ENCODE measurements at places on chromosomes 6 and 20. TPM values are rescaled to one million over a fixed set of nuclear protein-coding genes. Genes with fewer than 3 reads are reported as not detected.

GRCh38 chr6:152973916-152974315 lies 8.9 kb downstream of the FBXO5 start:
- DNase-seq = no peak

GRCh38 chr6:147837540-147837939 lies 329.1 kb downstream of the SAMD5 start:
- no peak for DNase-seq

The DEFB124 gene
- total RNA-seq = not detected

- no peak for DNase-seq
Measured at GRCh38 chr20:49868538-49868937, 46.8 kb downstream of the SPATA2 start.

The PRDM13 gene
- total RNA-seq = not detected

DNA sequence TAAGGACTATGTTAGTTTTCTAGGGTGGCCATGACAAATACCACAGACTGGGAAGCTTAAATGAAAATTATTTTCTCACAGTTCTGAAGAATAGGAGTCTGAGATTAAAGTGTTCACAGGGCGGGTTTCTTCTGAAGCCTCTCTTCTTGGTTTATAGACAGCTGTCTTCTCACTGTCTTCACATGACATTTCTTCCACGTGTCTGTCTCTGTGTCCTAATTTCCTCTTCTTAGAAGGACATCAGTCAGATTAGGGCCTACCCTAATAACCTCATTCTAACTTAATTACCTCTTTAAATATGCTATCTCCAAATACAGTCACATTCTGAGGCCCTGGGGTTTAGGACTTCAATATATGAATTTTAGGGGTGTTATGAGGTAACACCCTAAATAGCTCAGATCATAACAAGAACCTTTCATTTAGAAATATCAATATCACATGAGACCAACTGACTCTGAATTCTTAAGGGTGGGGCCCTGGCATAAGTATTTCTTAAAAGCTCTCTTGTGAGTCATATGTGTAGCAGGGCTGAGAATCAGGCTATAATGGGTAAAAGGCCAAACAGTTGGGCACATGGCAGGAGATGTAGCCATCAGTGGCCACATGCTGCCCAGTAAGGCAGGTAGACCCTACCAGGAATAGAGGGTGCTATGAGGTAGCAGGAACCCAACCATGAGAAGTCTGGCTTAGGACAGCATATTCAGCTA lies 62.0 kb upstream of the TENT5A start:
- DNase-seq = no peak

- DNase-seq = no peak
Measured at GRCh38 chr6:112086744-112087135, 542 bp downstream of the TUBE1 start.
